Stimulated activated CD4-positive, alpha-beta T cell treated with anti-CD3 and anti-CD28 coated beads, Interleukin-4, amount 100 ng/mL, for 4 hours (primary cell): ENCODE measurements at places on chromosomes 6 and 20.

- DNase-seq, result no peak
These were observed 55.3 kb downstream of the STK35 start for GRCh38 chr20:2156666-2157624.

DNA sequence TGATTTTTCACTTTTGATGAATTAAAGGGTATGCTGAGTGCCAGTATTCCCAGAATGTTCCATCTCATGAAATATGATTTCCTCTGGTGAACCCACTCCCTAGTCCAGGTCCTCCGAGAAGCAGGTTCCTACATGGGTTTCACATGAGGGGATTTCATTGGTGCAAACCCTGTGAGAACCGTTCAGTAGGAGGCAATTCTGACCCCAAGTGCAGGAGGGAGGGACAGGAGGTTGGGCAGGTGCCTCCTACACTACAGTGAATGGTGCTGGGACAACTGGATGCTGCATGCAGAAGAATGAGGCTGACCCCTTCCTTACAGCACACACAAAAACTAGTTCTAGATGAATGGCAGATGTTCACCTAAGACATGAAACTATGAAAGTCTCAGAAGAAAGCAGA, 5.1 kb upstream of the ULBP2 start:
- no peak for DNase-seq

DNA sequence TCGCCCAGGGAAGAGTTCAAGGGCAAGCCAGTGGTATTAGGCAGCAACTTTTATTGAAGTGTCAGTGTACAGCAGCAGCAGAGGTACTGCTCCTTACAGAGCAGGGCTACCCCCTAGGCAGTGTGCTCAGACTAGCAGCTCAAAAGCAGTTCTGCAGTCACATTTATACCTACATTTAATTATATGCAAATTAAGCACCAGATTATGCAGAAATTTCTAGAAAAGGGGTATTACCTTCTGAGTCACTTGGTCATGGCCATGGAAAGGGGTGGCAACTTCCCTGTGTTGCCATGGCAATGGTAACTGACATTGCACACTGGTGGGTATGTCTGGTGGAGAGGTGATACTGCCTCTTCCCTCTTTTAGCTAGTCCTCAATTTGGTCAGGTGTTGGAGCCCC, 2.1 kb upstream of the ZKSCAN4 start:
- DNase-seq, result no peak

GRCh38 chr20:8153281-8153908, 21.3 kb downstream of the PLCB1 start:
- no peak for DNase-seq

- DNase-seq, result no peak
These were observed 170.4 kb downstream of the PHF3 start for GRCh38 chr6:63805808-63806572.

- no peak for DNase-seq
These were observed 1.4 kb upstream of the LIN28B start for GRCh38 chr6:104955491-104955890.

DNA sequence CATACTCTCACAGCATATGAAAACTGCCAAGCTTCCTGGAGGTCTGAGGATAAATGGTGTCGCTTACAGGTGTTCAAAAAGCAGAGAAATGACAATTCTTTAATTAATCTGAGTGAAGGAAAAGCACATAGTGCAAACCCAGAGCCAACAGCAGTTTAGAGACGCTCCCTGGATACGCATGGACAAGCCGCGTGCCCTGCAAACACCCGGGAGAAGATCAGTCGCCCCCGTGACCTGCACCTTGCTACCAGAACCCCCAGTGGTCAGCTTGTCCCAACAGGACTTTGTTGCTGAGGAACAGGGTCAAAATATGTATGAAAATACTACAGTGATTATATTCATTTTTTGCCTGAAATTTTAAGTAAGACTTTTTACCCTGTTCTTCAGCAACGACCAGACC, 93.9 kb downstream of the PSMG4 start:
- no peak for DNase-seq

DNA sequence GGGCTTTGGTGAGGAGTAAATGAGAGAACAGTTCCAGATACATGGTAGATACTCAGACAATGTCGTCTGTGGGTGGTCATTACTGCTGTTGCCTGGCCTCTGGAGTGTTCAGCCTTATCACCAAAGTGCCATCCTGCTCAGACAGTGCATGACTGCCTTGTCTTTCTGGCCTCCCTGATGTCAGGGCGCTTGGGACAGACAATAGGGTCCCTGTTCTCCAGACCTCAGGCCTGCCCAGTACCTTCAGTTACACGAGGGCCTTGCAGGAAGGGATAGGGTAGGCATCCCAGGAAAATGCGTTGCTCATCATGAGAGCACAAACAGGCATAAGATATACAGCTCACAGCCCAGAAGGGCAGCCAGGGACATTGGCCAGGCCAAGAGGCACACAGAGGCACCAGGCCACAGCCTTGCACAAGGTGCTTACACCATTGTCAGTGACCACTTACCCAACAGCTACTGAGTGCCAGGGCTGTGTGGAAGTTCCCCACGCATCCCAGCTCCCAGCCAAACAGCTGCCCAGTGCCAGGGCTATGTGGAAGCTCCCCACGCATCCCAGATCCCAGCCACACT, 27.4 kb downstream of the BPIFB1 start:
- DNase-seq, result no peak

GRCh38 chr20:4989570-4989969, 11.7 kb downstream of the SLC23A2 start:
- DNase-seq, result peak; percentile 16

DNA sequence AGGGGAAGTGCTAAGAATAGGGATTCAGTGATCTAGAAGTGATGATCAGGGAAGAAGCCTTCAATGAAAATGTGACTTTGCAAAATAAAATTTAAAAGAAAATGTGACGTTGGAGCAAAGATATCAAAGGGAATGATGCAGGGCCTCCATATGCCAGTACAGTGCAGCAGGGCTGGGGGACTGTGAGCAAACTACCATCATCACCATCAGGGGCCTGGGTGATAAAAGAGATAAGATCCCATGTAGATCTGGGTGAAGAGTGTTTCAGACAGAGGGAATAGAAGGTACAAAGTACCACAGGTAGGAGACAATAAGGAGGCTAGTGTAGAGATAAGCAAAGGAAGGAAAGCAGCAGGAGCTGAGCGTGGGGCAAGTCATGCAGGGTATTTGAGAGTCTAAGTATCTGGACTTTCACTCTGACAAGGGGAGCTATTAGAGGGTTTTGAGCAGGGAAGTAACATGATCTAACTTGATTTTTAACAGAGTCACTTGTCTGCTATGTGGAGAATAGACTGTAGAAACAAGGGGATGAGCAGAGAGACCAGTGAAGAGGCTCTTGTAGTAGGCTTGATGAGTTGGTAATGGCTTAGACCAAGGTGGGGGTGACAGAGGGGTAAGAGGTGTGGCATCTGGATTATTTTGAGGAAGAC, 295.6 kb downstream of the ZFAND3 start:
- no peak for DNase-seq

GRCh38 chr20:36498386-36499179, 42.7 kb upstream of the MYL9 start:
- no peak for DNase-seq

GRCh38 chr6:126252154-126252553, 87.8 kb upstream of the CENPW start:
- DNase-seq, result no peak

DNA sequence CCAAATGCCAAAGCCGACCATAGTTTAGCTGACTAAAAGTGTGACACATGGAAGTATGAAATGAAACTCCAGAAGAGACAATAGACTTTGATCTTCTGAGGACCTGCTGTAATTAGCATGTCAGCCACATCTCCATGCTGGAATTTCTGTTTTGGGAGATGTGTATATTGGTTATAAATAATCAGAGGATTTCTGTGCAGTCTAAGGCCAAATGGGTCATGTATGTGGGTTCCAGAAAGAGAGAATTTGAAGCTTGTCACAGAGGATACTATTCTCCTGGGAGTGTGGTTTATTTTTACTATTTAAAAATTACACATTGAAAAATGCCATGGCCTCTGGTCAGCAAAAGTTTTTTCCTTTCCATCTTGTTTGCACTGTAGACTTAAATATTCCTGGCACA, 405.5 kb upstream of the PLCB4 start:
- no peak for DNase-seq

DNA sequence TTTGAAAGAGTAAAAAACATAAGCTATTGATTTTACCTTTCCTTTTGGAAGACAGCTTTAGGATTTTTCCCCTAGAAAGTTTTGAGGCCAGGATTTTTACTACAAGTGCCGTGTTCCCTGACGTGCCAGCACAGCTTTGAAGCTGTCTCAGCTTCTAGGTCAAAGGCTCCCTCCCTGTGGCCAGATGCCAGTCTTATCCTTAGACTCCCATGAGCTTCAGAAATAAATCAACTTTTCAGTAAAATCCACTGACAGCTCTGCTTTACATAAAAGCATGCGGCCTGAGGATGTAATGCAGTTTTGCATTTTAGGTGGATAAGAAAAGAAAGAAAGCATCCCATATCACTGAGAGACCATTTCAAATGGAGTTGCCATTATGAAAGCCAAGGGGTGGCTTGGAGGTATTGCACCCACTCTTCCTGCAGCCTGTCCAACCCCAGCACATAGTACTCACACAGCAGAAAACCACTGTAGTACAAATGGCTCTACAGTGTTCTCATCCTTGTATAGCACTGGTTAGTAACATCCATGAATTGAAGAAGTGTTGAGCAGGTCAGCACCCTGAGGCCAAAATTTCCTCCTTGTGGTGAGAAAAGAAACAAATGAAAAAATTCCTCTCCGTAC, 15.2 kb upstream of the ATXN1 start:
- no peak for DNase-seq

DNA sequence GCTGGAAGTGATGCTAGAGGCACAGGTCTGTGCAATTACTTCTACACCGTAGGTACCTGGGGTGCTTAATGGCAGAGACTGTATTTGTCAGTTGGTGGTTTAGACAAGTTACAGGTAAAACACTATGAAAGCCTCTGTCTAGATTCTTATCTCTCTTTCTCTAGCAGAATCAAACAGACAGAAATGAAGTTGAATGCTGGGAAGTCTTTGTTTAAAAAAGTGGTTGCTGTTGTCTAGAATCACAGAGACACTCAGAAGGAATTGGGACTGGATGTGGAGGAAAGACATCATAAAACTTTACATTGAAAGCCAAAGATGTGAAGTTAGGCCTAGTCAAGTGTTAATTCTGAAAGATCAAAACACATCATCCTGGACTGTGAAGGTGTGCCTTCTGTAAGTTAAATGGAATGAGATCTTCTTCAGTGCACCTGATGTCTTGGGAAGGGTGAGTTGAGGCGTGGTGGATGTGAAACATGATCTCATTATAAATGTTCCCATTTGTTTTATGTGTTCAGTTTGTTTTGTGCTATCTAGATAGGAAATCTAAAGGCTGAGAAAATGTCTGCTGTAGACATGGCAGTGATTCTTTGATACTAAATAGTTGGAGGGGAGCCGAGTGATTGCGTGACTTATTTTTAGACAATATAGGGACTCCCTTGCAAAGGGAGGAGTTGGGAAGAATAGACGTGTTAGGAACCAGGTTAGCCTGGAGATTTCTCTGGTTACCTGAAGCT, 290.2 kb downstream of the SOX4 start:
- no peak for DNase-seq

DNA sequence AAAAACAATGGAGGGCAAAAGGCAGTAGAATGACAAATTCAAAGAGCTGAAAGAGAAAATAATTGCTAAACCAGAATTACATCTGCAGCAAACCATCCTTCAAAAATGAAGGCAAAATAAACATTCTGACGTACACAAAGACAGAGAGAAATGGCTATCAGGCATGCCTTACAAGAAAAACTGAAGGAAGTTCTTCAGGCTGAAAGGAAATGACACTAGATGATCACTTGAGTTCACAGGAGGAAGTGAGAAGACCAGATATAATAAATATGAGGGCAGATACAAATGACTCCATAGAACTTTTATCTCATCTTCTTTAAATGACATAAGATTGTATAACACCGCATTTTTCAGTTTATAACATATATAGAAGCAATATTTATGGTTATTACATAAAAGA, 30.0 kb downstream of the DZANK1 start:
- no peak for DNase-seq

DNA sequence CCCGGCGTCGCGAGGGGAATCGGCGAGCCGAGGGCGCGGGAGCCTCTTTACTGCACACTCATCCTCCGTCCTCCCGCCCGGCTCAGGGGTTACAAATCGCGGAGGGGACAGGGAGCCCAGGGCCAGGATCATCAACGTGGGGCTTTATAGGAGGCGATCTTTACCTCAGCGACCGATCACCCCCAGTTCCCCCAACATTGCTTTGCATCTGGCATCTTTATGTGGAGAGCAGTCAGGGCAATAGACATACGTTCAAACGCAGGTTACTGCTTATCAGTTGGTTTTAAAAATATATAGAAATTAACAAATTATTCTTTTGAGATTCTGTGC, 634 bp downstream of the HSF2 start:
- no peak for DNase-seq

GRCh38 chr6:5399391-5399790, 138.1 kb downstream of the FARS2 start:
- DNase-seq, result no peak

DNA sequence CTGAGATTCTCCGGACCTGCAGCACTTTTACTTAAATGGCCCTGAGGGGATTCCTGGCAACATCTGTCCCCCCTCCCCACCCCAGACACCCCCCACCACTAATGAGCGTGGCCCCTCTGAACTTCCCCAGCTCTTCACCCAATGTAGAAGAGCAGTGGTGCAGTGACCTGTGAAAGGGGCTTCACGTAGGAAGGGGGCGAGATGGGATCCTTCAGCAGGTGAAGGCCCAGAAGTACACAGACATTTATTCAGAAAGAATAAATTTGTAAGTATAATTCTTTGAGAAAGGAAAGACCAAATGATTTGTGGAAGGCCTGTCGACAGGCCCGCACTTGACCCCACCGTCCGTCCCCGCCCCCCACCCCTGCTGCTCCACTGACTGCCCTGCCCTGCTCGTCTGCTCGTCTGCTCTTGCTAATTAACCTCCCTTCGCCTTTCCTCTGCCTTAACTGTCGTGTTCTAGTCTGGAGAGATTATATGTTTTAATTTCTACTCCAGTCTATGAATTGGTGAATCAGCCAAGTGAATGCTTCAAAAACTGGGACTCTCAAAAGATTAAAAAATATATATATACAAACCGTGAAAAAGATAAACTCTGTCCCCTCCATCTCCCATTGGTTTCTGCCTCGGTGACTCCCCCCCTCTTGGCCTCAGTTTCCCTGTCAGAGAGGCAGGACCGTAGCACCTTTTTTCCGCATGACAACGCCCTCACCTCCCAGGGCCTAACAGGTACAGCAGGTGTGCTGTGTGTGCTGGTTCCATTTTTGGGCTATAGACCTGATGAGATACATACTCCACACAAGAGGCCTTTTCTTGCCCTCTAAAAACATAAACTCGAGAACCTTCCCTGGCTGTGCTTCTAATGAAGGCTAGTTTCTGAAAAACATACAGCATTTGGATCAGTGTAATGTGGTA, 49.2 kb downstream of the GNAS start:
- DNase-seq, result no peak
